NCI-H187 (cell line): ENCODE measurements at places on chromosomes 6 and 20.

DNA sequence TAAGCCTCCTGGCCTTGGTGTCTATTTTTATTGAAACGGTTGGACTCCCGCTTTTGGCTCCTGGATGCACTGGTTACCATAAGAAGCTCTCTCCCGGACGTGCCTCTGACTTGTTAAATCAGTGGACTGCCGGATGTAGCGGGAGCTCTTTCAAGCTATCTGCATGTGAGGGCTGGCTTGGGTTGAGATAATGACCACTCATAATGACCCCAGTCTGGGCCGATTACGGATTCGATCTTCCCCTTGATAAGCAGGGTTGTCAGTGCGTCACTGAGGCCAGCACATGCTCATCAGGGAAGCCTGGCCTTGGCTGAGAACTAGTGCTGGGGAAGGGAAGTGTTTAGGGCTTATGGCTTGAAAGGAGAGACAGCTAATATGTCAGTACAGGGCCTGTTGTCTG, 528.1 kb downstream of the CDH26 start:
- DNase-seq, result no peak

DNA sequence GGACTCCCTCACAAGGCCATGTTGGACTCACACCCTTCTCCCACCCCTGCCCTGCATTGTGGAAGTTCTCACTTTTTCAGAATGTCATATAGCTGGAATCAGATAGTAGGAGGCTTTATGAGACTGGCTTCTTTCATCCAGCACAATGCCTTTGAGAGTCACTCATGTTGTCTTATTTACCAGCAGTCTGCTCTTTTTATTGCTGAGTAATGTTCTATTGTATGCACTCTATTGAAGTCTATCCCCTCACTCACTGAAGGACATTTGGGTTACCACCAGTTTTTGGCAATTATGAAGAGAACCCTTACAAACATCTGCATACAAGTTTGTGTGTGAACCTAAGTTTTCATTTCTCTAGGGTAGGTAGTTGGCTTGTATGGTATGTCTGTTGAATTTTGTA, 80.8 kb upstream of the KCNK16 start:
- DNase-seq, result no peak

- no peak for DNase-seq
These were observed 69.3 kb upstream of the BLCAP start for GRCh38 chr20:37596890-37597536.

DNA sequence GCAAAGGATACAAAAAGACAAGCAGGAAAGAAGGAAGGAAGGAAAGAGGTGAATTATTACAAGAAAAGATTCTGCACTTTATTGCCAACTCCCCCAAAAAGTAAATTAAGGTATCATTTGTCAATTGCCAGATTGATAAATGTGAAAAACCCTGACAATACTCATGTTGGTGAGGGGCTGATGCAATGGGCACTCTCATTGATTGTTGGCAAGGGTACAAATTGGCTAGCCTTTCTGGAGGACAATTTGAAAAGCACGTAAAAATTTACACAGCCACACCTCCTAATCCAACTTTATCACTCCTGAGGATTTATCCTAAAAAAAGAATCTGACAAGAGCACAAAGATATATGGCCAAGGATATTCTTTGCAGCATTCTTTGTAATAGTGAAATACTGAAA, 47.7 kb downstream of the SCML4 start:
- DNase-seq, result no peak

DNA sequence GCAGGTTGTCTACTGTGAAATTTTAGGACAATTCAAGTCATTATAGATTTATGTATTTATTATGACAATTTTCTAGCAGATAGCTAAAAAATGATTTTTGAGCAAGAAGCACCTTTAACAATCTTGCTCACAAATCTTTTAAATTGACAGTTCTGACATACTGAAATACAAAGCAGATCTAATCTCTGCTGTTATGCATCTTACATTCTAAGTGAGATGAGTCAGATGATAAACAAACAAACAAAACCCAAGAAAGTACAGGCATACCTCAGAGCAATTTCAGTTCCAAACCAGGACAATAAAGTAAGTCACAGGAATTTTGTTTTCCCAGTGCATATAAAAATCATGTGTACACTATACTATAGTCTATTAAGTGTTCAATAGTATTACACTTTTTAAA, 430.7 kb upstream of the PTCHD4 start:
- no peak for DNase-seq

DNA sequence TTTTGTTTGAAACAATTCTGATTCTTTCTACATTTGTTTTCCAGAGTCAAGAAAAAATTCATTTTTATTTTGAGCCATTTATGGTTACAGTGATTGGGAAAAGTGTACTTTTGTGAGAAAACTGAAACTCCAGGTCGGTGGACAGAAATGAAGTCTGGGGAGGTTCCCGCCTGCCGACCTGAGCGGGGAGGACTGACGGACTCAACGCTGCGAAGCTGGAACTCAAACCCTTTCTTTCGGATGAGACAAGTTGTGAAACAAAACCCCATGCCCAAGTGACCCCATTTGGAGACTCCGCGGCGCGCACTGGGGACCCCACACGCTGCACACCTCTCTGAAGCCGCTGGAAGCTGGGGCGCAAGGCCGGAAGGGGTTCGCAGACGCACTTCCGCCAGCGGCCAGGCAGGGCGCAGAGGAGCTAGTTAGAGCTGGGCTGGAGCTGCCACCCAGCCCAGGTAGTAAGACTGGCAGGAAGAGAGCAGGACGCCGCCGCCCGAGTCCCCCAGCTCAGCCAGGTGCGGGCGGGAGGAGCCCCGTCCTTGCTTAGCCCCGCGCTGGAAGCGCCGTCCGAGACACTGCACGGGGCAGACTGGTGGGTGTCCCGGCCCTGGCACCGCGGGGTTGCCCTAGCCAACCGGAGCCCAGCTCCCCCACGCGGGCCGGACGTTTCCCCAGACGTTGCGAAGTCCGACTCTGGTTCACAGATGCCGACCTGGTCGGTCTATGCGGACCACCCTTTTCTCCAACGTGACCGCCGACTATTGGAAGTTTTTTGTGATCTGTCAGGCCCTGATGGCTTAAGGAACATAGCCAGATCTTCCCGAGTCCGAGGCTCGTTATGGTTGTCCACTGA, 19.8 kb upstream of the ZSCAN16 start:
- DNase-seq, result peak; percentile 45

- no peak for DNase-seq
These were observed 32.3 kb upstream of the PLCB4 start for GRCh38 chr20:9036593-9036992.

- DNase-seq, result no peak
These were observed 296.3 kb downstream of the PREX1 start for GRCh38 chr20:48531505-48531904.

DNA sequence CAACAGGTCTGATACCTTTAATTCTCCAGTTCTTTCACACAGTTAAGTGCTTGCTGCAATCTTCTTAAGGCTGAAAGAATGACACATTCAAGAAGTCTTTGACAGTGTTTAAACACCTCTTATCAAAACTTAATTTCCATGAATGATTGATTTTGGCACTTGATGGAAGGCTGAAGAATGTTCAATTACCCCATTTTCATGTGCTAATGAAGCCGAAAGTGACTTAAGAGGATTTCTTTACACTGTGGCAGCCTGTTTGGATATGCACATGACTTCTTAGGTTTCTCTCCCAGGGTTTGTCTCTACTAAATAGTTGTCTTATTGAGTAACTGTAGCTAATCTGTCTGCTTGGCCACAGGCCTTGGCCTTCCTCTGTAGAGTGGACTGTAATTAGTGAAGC, 81.1 kb upstream of the PRDM1 start:
- no peak for DNase-seq

GRCh38 chr6:113289166-113289565, 568.0 kb upstream of the MARCKS start:
- DNase-seq, result no peak
